ENCODE measurements at places on chromosomes 4 and X. TPM values are rescaled to one million over a fixed set of nuclear protein-coding genes. Genes with fewer than 3 reads are reported as not detected.

Gene IRS4
- not detected for total RNA-seq

Gene MAGEA9B
- total RNA-seq = not detected

Gene EGFL6
- not detected for total RNA-seq

Gene ABCE1
- total RNA-seq = 34.5 TPM

Gene SLC9A7
- total RNA-seq = 1.9 TPM

Gene FMR1NB
- not detected for total RNA-seq

Gene NXF3
- total RNA-seq = 0.69 TPM

Gene PFKFB1
- 0.19 TPM for total RNA-seq

Gene GUCY1B1
- total RNA-seq = 12.6 TPM

Gene NALF2
- 26.1 TPM for total RNA-seq

Gene FGB
- not detected for total RNA-seq

Gene KCNIP4
- not detected for total RNA-seq

Gene CENPVL1
- not detected for total RNA-seq

Gene POLN
- total RNA-seq = 2.2 TPM

Gene INPP4B
- total RNA-seq = 61.1 TPM

Gene TMSB15A
- not detected for total RNA-seq

Gene ADAM29
- not detected for total RNA-seq

Gene CHRDL1
- 3.7 TPM for total RNA-seq

Gene GPR143
- total RNA-seq = not detected

Gene JADE1
- total RNA-seq = 22.1 TPM

Gene INTS6L
- 2.3 TPM for total RNA-seq

Gene EPGN
- total RNA-seq = not detected

Gene MSANTD1
- total RNA-seq = 0.44 TPM

Gene CNKSR2
- total RNA-seq = 0.47 TPM

Gene RTL5
- total RNA-seq = 2.6 TPM

Gene RPA4
- total RNA-seq = not detected

Gene VCX3B
- not detected for total RNA-seq

Gene GNRHR
- total RNA-seq = not detected

Gene SPIN3
- 3.5 TPM for total RNA-seq

Gene ADGRA3
- 26.9 TPM for total RNA-seq

Gene NDP
- total RNA-seq = not detected

Gene SPATA4
- 0.55 TPM for total RNA-seq

Gene MUC7
- not detected for total RNA-seq

Gene ZNF157
- not detected for total RNA-seq

Gene IDUA
- 9.0 TPM for total RNA-seq

Gene TGIF2LX
- not detected for total RNA-seq

Gene BCOR
- 15.1 TPM for total RNA-seq

Gene HERC5
- total RNA-seq = 2.6 TPM

Gene GLRA3
- total RNA-seq = not detected

Gene RPS6KA6
- 0.41 TPM for total RNA-seq

All from left ventricle myocardium inferior (tissue), 1 donor.